Kidney epithelial cell (primary cell): ENCODE measurements at places on chromosomes 3 and 15.

GRCh38 chr15:26679927-26680326 lies 92.9 kb downstream of the GABRB3 start:
- DNase-seq: no peak

- peak; percentile 56 for DNase-seq
Observed at GRCh38 chr15:85318048-85318731, 62.2 kb upstream of the AKAP13 start.

GRCh38 chr3:125053304-125053699 lies 2.5 kb downstream of the HEG1 start:
- no peak for DNase-seq

DNA sequence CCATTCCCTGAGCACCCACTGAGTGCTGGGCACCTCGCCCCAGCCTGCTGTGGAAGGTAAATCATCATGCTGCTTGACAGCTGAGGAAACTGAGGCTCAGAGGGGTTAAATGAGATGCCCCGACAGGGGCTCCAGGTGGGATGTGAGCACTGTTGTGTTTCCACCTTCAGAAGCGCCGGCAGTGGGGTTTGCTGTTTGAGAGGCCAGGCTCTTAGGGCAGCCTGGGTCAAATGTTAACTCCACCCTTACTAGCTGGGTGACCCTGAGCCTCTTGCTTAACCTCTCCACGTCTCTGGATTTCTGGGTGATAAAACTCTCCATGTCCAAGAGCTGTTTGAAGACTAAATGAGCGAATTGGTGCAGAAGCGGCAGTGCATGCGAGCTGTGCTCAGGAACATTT lies 43.1 kb downstream of the FAM3D start:
- no peak for DNase-seq

DNA sequence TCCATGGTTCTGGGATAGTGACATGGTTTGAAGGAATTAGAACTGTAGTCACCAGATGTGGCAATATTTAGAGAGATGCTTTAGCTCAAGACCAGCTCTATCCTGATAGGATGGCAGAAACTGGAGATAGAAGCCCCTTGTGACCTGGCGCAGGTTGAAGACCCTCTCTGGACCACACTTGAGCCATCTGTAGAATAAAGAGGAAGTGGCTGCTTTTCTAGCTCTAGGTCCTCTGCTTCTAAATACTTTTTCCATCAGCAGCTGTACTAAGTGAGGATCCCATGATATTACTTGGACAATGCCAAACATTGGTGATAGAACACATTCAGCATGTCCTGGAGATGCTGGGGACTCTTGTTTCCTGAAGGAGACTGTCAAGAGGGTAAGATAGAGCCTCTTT lies 172.6 kb downstream of the PDCD6IP start:
- no peak for DNase-seq

DNA sequence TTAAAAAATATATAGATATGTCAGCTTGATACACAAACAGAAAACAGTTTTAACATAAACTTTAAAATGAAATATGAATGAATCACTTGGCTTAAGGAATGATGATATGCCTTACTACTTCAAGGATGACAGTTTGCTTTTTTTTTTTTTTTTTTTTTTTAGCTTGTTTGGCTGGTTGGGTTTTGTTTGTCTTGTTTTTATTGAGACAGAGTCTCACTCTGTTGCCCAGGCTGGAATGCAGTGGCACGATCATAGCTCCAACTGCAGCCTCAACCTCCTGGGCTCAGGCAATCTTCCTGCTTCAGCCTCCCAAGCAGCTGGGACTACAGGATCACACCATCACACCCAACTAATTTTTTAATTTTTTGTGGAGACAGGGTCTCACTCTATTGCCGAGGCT lies 14.5 kb downstream of the LRRC2 start:
- DNase-seq: no peak

GRCh38 chr3:41405466-41405865 lies 206.2 kb downstream of the CTNNB1 start:
- DNase-seq: no peak

DNA sequence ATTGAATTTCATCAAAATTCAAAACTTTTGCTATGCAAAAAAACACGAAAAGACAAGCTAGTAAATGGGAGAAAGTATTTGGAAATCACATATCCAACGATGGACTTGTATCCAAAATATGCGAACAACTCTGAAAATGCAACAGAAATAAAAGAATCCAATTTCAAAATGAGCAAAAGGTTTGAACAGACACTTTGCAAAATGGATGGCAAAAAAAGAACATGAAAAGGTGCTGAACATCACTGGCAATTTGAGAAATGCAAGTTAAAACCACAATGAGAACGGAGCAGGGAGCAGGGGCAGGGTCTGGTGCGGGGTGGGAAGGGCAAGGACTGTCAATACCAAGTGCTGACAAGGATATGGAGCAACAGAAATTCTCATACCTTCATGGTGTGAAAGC lies 23.1 kb upstream of the FOXP1 start:
- no peak for DNase-seq

GRCh38 chr15:40762919-40763800 lies 708 bp upstream of the GCHFR start:
- DNase-seq: no peak

DNA sequence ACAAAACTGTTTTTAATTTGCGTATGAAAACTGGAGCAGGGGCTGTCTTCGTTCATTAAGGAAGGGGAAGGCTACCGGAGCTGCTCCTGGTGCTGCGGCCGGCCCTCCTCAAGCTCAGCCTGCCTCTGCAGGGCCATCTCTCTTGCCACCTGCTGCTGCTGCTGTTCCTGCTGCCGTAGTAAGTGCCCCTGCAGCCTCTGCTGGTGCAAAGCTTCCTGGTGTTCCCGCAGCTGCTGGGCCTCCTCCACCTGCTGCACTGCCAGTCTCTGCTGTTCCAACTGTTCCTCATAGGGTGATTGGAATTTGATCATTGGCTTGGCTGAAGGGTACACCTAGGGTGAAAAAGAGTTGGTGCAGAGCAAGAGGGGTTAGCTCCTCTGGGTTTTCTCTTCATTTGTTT lies 66.0 kb downstream of the GOLIM4 start:
- no peak for DNase-seq

DNA sequence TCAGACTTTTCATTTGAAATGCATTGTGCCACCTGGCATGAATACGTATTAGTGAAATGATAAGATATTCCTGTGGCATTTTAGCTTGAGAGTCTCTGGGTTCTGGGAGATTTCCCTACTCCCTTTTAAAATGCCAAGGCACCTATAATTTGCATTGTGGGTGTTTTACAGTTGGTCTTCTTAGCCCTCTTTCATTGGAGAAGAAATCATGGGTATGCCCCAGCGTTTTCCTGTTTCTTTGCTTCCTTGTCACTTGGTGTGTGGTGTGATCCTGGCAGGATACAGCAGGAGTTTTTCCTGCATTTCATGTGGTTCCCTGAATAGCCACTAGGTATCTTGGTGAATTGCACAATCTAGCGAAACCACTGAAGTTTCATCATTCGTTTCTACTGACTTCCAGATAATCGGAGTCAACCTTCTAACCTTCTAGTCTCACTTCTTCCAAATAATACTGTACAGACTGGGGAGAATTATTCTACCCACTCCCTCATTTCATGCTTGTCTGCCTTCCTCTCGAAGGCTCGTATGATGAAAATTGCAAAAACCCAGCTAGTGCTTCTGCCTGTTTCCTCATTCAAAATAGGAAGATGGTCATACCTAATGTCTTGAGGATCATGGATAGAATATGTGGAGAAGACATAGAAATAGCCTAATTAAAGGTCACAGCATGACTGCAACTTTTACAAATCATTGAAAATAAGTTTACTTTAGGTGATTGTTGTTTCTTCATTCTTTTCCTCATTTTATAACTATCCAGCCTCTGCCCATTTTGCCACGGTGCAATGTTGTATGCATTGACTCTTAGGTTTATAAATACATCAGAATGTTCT lies 2.6 kb downstream of the BHLHE40 start:
- no peak for DNase-seq
